ENCODE measurements at places on chromosomes 6 and 20.

DNA sequence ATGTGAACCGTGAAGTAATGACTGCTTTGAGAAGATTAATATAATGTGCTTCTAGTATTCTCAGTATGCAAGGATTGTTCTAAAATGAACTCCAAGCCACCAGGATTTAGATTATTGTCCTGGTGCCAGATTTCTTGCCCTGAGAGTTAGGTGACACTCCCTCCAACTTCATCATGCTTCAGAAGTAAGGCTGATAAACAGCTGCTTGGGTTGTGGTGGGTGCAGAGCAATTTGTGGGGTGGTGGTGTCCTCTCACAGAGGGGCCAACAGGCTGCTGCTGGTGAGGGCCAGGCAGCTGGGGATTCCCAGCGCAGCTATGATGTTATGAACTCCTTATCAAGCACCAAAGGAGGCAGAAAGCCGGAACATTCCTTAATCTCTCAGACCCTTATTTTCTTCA is 114.6 kb downstream of the MCHR2 start:
- no peak for DNase-seq

- DNase-seq = peak; percentile 35
Observed at GRCh38 chr6:136226027-136226673, 24.0 kb downstream of the MTFR2 start.

GRCh38 chr6:128657181-128657580 is 136.8 kb upstream of the PTPRK start:
- no peak for DNase-seq

DNA sequence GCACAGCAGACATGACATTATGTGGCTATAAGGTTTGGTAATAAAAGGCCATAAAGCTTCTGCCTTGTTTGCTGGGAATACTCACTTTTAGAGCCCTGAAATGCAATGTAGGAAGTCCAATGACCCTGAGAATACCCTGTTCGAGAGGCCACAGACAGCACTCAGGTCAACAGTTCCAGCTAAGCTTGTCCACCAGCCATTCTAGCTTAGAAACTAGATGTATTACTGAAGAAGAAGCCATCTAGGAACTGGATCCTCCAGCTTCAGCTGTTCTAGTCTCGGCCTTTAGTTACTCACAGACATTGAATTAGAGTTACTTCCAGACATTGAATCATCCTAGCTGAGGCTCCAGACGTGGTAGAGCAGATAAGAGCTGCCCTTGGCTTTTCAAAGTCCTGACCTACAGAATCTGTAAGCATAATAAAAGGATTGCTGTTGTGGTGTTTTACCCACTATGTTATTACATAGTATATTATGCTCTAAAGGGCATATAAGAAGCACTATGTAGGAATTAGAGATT is 84.9 kb downstream of the MMS22L start:
- DNase-seq = no peak

GRCh38 chr6:163189609-163190008 is 224.9 kb upstream of the QKI start:
- DNase-seq = no peak

All from NCI-H1105 (cell line).